Cardiac ventricle fibroblast (primary cell): ENCODE measurements at places on chromosomes 2 and 18. TPM values are rescaled to one million over a fixed set of nuclear protein-coding genes. Genes with fewer than 3 reads are reported as not detected.

Gene RAX
- total RNA-seq = not detected in 2 replicates

Gene IFIH1
- total RNA-seq = 5.2 and 5.4 TPM in 2 replicates

Gene ARL4C
- total RNA-seq = 3.4 and 5.2 TPM in 2 replicates

Gene GALNT5
- total RNA-seq = 10.0 and 11.3 TPM in 2 replicates

Gene TNS1
- 82.9 and 101 TPM in 2 replicates for total RNA-seq

Gene IL1B
- 0.25 and 0.44 TPM in 2 replicates for total RNA-seq

Gene TXNDC9
- total RNA-seq = 30.6 and 36.1 TPM in 2 replicates

Gene KANSL3
- total RNA-seq = 17.0 and 20.9 TPM in 2 replicates

Gene EPAS1
- 462 and 463 TPM in 2 replicates for total RNA-seq

Gene TSPYL6
- not detected in 2 replicates for total RNA-seq

Gene RESP18
- total RNA-seq = not detected in 2 replicates

Gene CHRNA1
- total RNA-seq = 0.10 TPM in 1 of 2 replicates, not detected in the other

Gene SP140L
- total RNA-seq = 5.8 and 7.1 TPM in 2 replicates

Gene DSC2
- total RNA-seq = not detected in 2 replicates

Gene PLGLB2
- total RNA-seq = 0.68 and 0.69 TPM in 2 replicates

Gene KCNJ3
- total RNA-seq = not detected in 2 replicates

Gene TMEM237
- total RNA-seq = 12.2 and 16.4 TPM in 2 replicates

Gene CHN1
- 12.5 and 14.0 TPM in 2 replicates for total RNA-seq

Gene CYS1
- 1.2 and 2.1 TPM in 2 replicates for total RNA-seq

Gene GAL3ST2
- not detected in 2 replicates for total RNA-seq

Gene TXNDC2
- total RNA-seq = 0.19 TPM in 1 of 2 replicates, not detected in the other

Gene CNTNAP5
- total RNA-seq = not detected in 2 replicates

Gene CRYBA2
- not detected in 2 replicates for total RNA-seq

Gene LHCGR
- not detected in 2 replicates for total RNA-seq

Gene CROCC2
- 0.12 and 0.29 TPM in 2 replicates for total RNA-seq

Gene ANO7
- total RNA-seq = 0.73 and 1.00 TPM in 2 replicates

Gene COL3A1
- total RNA-seq = 10,648 and 10,756 TPM in 2 replicates

Gene GKN1
- total RNA-seq = not detected in 2 replicates

Gene FIGN
- 0.94 and 1.1 TPM in 2 replicates for total RNA-seq

Gene FKBP1B
- 5.6 and 7.2 TPM in 2 replicates for total RNA-seq

Gene SMPD4
- 24.1 and 24.4 TPM in 2 replicates for total RNA-seq

Gene UGT1A8
- total RNA-seq = not detected in 2 replicates

Gene MALL
- 38.4 and 41.5 TPM in 2 replicates for total RNA-seq

Gene NLRC4
- not detected in 2 replicates for total RNA-seq

Gene DYSF
- total RNA-seq = 7.0 and 7.6 TPM in 2 replicates

Gene ERMN
- total RNA-seq = not detected in 2 replicates

Gene DYNAP
- total RNA-seq = not detected in 2 replicates

Gene AMER3
- total RNA-seq = not detected in 2 replicates

Gene CKAP2L
- total RNA-seq = 0.81 and 1.9 TPM in 2 replicates

Gene ORMDL1
- 49.0 and 68.4 TPM in 2 replicates for total RNA-seq

Gene UBXN4
- total RNA-seq = 50.5 and 50.7 TPM in 2 replicates

Gene CCDC141
- total RNA-seq = not detected in 2 replicates

Gene FER1L5
- total RNA-seq = 0.10 and 0.37 TPM in 2 replicates

Gene EXOC6B
- total RNA-seq = 22.3 and 41.5 TPM in 2 replicates

Gene KLHL41
- 1.00 and 1.7 TPM in 2 replicates for total RNA-seq

Gene CFAP53
- 0.62 and 0.78 TPM in 2 replicates for total RNA-seq

Gene PMAIP1
- 0.69 and 1.5 TPM in 2 replicates for total RNA-seq

Gene GPC1
- total RNA-seq = 248 and 255 TPM in 2 replicates

Gene SAG
- not detected in 2 replicates for total RNA-seq

Gene C2orf66
- 0.20 and 0.56 TPM in 2 replicates for total RNA-seq

Gene SIX2
- total RNA-seq = 130 and 146 TPM in 2 replicates

Gene HK2
- total RNA-seq = 52.2 and 53.4 TPM in 2 replicates

Gene LRP1B
- total RNA-seq = 0.37 and 0.49 TPM in 2 replicates

Gene TNFRSF11A
- under 0.01 and 0.29 TPM in 2 replicates for total RNA-seq
